ENCODE measurements at places on chromosomes 16 and 17.

DNA sequence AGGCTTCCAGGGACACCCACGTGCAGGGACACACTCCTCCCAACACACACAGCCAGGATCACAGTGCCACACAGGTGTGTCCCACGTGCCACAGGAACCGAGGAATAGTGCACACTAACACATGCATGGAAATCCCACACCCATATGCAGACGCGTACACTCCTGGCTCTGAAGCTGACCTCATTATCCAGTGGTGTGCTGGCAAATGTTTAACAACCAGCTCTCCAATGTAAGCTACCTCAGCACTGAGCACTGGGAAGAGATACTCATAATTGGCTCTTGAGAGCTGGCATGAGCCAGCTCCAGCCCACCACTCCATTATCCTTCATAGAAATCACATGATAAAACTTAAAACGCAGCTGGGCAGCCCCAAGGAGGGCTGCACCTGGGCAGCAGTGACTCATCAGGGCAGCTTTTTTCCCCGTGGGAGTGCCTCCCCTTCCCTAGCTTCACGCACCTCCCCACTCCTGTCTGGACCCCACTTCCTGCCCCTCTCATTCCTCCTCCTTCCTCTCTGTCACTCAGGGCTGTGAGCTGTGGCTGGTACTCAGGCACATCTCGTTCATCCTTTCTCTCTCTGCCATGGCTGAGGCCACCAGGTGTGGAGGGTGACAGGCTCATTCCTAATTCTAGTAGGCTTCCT lies 14.9 kb upstream of the TBX21 start:
- DNase-seq, result no peak

DNA sequence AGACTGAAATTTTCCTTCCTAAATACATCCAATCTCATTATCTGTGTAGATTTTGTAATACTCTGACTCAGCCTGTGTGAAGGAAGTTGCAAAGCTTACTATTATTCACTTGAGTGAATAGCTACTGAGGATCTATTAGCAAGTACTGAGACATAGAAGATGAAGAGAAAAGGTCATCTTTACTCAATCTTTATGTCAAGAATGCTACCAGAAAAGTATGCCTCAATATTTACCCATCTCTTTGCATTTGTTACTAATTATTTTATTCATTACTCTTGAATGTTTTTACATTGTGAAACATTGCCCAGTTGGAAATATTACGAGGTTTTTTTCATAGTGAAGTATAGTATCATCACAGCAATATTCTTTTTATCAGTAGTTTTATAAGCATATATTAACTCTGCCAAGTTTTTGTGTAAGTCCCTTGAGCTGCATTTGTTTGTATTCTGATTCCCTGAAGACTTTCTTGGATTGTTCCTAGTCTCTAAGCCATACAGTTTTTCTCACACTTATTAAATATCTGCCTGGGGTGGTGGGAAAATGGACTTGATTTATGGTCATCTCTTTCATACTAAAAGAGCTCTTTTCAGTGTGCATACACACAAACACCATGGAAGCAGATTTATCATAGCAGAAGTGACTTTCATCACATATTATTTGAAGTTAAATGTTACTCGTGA lies 110.4 kb downstream of the MRTFB start:
- no peak for DNase-seq

DNA sequence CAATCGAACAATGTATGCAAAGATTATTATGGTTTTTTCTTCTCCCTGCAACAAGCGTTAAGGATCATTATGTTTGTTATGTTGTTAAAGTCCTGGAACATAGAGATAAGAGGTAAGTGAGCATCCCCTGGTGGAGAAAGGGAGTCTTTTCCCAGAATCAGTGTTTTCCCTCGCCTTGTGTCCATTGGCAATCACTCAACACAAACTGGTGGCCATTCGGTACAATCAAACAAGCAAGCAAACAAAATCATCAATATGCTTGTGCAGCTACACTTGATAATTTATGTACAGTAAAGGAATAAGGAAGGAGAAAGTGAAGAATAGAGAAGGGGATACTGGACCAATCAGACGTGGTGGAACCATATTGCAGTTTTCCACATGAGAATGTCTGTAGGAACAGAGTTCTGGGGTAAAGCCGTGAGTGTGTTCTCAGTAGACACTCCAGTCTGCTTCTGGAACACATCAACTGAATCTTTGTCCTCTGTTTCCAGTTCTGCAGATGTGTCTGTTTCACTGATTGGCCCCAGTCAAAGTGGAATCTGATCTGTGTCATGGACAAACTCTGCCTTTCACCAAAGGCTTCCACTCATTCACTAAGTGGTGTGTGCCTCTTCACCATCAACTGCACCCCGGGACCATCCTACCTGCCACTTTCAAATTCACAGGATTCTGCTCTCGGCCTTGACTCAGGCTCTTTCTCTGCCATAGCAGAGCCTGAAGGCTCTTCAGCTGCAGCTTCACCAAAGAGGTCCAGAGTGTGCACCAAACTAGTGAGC lies 169.5 kb downstream of the AHSP start:
- no peak for DNase-seq

DNA sequence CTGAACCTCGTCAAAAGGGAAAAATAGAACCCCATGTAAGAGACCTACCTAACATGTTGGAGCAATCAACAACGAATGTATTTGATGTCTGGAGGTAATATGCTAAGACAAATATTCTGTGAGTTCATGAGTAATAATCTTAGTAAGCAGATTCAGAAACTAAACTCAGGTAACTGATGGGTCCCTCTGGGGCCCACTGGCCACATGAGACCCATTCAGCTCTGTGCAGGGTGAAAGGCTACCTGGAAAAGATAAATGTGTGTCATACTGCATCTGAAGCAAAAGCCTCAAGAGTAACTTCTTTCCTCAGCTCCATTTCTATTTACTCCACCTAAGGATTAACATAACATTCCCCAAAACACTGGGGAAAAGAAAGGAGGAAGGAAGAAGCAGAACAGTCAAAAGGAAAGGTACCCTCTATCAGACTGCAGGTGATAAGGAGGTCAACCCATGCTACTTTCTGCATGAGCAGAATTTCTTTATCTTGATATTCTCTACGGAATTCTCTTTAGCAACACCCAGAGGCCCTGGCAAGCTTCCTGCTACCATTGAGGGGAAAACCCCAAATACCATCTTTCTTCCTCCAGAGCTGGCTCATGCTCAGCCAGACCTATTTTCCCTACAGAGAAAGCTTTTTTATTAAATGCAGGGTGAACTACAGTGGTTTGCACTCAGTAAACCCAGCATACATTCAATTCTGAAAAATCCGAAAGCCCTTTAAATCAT lies 37.7 kb upstream of the ABCA6 start:
- no peak for DNase-seq

- DNase-seq, result no peak
Observed at GRCh38 chr16:30748634-30749445, 615 bp downstream of the PHKG2 start.

- peak; percentile 41 for DNase-seq
Observed at GRCh38 chr17:81523402-81524038, 4.7 kb upstream of the FSCN2 start.

GRCh38 chr16:10338426-10338825 lies 47.4 kb upstream of the ATF7IP2 start:
- DNase-seq, result no peak

DNA sequence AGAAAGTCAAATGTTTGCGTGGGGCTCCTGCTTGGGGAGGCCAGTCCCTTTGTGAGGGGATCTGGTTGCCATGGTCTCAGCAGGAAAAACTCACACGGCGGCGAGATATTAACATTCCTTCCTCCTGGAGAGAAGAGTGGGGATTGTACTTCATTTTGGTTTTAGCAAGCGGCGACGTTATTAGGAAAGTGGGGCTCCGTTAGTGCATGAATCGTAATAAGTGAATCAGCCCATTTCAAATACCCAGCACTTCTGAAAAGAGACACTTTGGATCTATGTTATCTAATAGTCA lies 41.6 kb upstream of the METRNL start:
- DNase-seq, result no peak

GRCh38 chr17:16281351-16281750 lies 64.3 kb downstream of the PIGL start:
- DNase-seq, result no peak

DNA sequence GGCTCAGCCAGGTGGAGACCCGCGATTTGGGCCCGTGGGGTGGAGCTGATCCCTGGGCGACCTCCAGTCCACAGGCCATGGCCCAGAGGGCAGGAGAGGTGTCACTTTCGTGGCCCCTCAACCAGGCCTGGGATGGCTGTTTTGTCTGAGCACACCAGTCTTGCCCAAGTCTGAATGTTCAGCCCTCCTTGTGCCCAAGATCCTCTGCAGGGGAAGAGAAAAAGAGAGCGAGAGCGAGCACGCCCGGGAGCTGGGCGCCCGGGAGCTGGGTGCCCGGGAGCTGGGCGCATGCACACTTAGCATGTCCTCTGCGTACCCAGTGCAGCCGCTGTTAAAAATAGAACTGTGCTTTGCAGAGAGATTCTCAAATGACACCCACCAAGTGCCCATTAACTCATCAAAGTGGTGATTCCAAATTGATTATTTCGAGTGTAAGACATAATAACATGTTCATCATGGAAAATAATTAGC lies 403.3 kb upstream of the TNRC6C start:
- DNase-seq, result no peak

- DNase-seq, result no peak
Observed at GRCh38 chr16:534856-535445, 7.4 kb downstream of the CAPN15 start.

DNA sequence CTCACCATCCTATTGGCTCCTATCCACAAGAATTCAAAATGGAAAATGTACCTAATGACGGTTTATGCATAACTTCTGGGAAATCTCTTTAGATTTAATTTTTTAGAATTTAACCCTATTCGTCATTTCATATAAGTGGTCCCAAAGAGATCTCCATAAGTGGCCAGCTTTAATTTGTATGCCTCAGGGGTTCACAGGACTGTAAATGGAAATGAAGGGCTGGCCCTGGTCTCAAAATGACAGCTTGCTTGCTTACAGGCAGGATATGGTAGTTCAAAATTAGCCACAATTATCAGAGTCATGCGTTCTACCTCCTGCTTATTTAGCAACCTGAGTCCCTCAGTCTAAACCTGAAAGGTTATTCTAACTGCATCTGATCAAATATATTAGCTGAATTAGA lies 6.6 kb upstream of the NACA2 start:
- no peak for DNase-seq

GRCh38 chr16:80554033-80554432 lies 13.2 kb downstream of the DYNLRB2 start:
- no peak for DNase-seq

GRCh38 chr17:58643147-58643546 lies 48.7 kb downstream of the TEX14 start:
- no peak for DNase-seq

DNA sequence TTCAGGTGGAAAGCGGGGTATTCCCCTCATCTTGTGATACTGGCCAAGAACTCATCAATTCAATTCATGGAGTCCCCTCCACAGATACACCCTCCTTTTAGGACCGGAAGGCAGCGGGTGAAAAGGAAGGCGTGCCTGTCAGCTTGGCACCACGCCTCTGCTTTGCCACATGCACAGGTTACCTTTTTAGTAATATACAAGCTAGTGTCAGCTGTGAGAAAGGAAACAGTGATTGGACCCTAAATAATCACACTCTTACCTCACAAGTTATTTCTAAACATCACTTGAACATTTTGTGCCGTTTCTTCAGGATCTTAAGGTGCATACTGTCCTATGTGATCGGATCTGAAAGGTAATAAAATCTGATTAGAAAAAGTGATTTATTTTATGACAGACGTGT lies 15.7 kb downstream of the ZDHHC7 start:
- DNase-seq, result no peak

DNA sequence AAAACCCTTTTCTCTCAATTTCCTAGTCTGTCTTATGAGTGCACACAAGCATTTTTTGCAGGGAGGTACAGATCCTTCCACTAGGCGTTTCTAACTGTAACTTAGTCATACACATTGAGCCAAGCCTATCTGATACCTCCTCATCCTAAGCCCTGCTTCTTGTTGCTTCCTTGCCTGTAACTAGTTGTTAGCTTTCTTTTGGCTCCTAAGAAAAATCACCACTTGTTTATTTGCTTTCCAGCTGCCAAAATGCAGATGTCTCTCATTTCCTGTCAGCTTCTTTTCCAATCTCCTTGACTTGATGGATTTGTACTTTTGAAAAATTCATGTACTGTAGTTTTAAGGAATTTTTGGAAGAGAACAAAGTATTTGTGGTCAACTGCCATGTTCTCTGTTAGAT lies 73.7 kb downstream of the TNRC6C start:
- DNase-seq, result no peak

DNA sequence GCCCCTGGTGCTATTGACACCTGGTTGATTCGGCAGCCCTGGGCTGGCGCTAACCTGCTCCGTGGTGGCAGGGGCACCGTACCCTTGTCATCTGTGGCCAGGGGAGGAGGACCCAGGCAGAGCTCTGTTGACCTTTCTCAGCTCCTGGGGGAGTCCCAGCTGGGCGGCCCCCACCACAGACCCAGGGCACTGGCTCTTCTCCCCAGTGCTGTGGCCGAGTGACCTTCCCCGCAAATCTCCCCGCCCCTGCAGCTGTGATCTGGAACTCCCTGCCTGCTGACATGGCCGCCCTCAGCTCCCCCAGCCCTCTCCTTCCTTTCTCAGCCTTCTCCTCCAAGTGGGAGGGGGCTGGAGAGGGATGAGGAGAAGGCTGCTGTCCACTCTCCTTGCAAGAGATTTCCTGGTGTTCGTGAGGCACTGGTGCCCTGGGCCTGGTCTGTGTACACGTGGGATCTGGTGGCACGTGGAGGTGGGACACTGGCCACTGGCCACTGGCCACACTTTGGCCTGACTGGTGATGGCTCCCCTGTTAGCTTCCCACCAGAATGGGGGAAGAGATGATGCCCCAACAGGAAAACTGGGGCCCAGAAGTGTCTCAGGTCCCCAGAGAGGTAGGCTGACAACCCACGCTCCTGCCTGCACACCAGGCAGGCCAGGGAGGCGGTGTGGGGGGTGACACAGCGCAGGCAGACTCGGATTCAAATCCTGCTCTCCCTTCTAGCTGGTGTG lies 8.2 kb downstream of the FMNL1 start:
- DNase-seq, result no peak

DNA sequence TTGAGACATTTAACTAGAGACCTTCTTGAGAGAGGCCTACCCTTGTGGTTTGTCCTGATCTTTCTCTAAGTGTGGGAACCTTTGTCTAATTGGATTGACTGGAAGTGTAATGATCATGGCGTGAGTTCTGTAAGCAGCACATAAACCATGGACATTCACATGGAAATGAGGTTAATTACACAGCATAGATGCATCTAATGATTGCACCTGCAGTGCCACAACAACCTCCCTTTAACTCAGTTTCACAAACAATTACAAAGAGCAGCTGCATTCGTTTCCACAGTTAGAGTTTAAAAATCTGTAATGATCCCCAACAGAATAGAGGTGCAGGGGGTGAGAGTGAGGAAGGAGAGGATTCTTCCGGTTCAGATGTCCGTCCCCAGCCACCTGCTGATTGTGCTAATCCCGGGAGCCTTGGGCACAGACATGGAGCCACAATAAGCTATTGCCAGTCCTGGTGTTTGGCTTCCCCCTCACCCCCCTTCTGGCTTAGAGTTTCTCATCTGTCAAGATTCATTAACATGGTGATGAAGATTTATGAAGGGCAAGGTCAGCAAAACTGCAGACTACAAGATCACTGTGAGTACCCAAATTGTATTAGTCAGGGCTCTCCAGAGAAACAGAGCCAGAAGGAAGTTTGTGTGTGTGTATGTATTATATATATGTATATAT lies 659.2 kb upstream of the SOX9 start:
- no peak for DNase-seq
